ENCODE measurements at places on chromosomes 11 and 22.

- no peak for DNase-seq
Observed at GRCh38 chr11:119126675-119127268, 5.4 kb downstream of the HINFP start.

- no peak for DNase-seq
Observed at GRCh38 chr11:104529213-104529612, 365.3 kb upstream of the PDGFD start.

GRCh38 chr11:43399983-43400630, 41.4 kb downstream of the TTC17 start:
- no peak for DNase-seq

DNA sequence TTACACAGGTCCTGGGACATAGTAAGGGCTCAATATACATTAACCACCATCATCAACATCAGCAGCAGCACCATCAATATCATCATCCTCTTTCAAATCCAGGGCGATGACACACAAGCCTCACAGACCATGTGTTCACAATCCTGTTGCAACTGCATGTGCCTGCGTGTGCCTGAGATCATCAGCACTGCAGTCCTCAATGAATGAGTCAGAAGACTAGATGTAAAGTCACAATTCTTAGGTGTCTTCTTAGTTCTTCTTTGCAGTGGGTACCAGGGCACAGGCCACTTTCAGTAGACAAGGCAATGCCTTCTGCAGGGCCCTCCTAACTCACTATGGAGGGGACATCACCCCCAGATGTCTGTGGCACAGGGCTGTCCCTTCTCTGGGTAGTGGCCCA, 111.1 kb downstream of the MYO18B start:
- DNase-seq: no peak

- no peak for DNase-seq
Observed at GRCh38 chr22:49090853-49091135, 736.9 kb downstream of the BRD1 start.

DNA sequence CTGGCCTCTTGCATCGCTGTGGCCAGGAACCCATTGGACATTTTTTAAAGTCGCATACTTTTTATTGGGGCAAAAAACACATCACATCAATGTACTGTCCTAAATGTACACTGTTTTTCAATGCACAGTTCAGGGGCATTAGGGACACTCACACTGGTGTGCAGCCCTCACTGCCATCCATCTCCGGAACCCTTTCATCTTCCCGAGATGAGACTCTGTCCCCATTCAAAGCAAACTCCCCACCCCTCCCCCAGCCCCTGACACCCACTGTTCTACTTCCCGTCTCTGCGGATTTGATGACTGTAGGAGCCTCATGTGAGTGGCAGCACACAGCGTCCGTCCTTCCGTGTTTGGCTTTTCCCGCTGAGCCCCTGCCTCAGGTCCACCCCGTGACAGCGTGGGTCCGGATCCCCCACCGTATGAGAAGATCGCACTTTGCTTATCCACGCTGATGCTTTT, 41.8 kb upstream of the TH start:
- DNase-seq: no peak

GRCh38 chr22:25148149-25148691, 51.4 kb upstream of the CRYBB3 start:
- no peak for DNase-seq

DNA sequence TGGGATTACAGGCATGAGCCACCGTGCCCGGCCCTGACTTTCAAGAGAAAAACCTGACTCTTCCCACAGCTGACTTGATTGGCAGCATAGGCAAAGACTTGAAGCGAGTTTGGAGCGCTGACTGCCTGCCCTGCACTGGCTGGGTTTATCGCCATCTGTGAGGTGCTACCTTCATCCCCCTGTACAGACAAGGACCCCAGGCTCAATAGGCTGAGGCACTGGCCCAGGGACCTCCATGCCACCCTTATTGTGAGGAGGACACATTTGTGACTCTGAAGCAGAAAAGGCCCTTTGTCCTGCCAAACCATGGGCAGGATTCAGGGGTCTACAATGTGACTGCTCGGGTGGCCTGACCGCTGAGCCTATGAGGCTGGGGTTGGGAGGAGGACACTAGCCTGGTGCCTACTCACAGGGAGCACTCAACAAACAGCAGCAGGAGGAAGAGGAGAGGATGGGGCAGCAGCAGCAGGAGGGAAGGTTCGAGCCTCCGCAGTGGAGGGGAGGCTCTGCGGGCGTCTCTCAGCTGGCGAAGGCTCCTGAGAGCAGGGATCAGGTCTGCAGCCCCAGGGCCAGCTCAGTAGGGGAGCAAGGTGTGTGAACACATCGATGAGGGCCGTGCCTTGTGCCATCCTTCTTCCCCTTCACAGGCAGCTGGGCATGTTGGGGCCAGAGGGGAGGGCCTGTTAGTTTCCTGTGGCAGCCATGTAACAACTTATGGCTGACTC, 72.9 kb upstream of the WNT7B start:
- DNase-seq: no peak

DNA sequence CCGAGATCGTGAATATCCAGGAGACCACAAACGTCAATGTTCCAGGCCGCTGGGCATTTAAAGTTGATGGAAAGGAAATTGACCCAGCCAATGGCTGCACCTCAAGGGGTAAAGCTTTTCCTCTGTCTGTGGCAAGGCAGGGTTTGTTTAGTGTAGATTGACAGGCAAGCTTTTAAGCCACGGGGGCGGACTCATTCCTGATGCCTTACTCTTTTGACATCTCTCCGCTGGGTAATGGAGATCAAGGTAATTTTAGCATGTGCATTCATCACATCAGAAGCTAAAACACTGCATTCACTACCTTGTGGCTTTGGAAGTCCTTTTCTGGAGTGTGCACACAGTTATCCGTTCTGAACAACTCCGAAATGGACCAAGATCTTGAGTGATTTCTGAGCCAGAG, 12.6 kb downstream of the TECTA start:
- no peak for DNase-seq

GRCh38 chr11:66235141-66235540, 33.3 kb upstream of the RAB1B start:
- DNase-seq: no peak

DNA sequence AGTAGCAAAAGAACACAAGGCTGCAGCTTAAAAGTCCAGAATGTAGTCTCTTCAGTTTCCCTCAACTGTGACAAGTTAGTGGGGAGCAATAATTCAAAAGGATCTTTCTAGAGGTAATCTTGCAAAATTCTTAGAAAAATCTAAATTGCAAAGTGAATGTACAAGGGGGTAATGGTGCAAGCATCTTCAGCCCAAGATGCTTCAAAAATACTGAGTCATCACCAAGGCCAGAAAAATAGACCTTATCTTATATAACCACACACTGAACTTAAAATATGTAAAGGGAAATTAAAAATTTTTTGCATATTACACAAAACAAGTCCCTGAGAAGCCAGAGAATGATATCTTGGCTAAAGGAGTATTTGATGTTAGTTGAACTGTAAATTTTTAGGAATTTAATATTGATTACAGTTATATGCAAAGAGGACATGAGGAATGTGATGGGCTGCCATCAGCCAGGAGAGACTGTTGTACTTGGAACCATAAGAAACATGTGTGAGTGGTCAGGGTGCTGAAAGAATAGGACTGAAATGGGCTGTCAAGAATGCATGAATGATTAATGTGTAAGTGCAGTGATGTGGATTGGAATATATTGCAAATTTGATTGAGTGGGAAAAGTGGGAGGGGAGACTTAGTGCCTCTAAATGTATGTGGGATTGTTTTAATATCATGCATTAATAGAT, 85.7 kb upstream of the LIN7C start:
- no peak for DNase-seq

DNA sequence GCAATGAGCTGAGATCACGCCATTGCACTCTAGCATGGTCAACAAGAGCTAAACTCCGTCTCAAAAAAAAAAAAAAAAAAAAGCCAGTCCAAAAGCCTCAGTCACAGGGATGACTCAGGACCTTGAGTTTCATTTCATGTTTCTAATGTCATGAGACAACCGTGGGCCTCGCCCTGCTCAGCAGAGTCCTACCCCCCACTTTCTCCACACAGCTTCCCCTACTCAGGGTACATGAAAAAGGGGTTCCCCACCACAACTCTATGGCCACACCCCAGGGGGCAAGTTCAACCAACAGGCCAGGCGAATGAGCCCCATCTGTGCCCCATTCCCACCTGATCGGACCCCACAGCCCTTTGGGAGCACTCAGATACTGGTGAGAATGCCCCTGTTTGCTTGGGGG, 24.3 kb upstream of the ADA2 start:
- DNase-seq: no peak

DNA sequence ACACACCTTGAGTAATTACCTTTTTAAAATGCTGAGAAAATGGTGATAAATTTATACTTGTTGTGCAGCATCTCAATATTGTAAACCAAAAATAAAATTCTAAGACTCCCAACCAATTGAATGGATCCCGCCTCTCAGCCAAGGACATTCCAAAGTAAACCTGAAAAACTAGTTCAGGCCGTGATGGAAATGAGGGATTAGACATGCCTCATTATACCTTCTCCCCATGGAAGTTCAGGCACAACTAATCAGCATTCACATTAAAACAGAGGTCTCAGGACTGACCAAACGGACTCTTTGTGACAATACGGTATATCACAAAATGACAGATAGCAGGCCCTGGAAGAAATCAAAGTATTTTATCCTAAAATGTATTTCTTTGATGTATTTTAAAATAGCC, 907.4 kb upstream of the RAG2 start:
- no peak for DNase-seq

DNA sequence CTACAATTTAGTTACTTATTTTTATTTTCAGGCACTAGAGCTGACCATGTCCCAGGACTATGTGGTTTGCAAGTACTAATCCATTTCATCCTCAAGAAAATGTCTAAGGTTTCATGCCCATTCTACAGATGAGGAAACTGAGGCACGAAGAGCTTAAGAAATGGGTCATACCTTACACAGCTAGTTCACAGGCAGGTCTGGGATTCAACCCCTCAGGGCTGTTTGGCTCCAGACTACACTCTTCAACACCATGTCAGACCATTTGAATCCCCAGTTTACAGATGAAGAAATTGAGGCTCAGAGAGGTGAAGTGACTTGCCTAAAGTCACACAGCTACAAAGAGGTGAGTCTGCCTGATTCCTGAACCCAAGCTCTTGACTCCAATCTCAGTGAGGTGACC, 144.1 kb downstream of the MIAT start:
- no peak for DNase-seq

DNA sequence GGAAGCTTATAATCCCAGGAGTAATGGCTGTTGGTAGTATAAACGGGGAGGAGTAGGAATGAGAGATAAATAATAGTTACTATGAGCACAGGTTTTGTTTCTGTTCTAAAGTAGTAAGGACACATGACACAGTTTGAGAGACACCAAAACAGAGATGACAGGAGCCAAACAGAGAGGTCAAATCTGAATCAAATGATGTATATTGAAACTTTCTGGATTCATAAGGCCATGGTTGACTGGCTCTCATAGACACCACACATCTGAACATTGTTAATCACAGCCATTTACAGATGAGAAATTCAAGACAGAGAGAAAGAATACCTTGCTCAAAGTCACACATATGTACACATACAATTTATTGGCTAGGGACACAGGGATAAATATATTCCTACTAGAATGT, 63.4 kb upstream of the UCP3 start:
- DNase-seq: no peak

DNA sequence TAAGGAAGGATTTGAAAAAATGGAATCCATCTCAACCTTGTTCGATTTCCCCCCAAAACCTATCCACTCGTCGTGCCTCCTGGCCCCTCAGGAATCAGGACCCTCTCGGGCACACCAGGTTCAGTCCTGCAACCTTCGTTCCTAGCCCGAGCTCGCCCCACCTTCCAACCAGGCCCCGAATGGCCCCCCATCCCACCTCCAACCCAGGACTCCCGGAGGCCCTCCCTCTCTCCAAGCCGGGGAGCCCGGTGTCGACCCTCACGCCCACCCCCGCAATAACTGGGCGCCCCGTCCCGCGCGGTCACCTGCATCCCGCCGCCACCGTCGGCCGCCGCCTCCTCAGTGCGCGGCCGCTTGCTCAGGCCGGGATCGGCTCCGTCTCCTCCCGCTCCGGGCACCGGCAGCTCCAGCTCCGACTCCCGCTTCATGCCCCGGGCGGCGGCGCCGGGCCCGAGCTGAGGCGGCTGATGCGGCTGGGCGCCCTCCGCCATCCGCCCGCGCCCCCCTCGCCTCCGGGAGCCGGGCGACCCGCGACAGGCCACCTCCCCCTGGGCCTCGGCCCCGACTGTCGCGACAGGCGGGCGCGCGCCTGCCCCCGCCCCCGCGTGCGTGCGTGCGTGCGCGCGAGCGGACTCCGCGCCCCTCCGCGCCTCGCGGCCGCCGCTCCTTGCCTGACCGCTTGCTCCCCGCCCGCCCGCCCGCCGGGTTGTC, 534 bp downstream of the RBFOX2 start:
- DNase-seq: no peak

- DNase-seq: peak; percentile 27
Observed at GRCh38 chr11:69854713-69855112, 35.5 kb upstream of the FGF3 start.

DNA sequence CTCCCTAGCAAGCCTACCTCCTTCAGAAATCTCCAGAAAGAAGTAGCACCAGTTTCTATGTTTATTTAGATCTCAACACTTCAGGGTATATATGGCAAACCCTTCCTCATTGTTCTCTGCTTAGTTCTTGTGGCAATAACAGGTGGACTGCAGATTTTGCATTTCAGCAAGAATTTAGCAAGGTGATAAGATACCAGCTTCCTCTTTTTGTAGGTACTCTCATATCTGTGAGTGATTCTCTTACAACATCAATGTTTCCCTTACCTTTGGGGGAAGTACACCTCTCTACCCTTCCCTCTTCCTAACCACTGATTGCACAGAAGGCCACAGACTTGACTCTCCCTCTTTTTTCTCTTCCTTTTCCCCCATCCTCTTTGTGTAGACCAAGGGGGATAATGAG, 230.9 kb upstream of the SESN3 start:
- no peak for DNase-seq

DNA sequence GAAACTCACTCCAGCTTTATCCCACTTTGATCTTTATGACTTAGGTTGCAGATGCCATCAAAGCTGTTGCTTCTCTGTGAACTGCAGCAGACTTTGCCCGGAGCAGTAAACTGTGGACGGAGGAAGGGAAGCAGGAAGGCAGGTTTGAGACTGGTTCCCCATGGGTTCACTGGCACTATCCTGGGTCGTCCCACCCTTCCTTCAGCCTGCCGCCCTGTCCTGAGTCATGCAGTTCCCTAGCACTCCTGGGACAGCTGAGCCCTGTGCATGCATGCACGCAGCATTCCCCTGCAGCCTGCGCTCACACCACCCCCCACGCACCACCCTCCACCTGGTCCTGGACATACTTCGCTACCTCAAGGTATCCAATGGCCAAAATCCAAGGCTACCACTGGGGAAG, 23.5 kb upstream of the P2RY2 start:
- no peak for DNase-seq

DNA sequence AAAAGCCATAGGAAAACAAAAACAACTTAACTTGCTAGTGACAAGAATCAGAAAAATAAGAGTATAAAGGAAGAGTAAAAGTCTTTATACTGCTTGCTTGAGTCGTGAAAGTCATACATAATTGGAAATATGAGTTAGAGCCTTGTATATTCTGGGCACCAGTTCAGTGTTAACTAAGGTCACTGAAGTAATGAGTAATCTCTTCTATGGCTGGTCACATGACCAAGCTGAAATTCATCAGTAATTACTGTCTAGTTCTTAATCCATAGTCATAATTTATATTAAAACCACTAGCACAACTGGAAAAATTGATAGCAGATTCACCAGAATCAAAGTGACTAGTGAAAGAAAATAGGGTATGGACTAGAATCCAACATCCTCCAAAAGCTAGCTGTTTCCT, 84.4 kb upstream of the SLC5A12 start:
- no peak for DNase-seq

GRCh38 chr11:35785287-35786167, 123.0 kb downstream of the TRIM44 start:
- no peak for DNase-seq

- no peak for DNase-seq
Observed at GRCh38 chr11:67538823-67539505, 15.7 kb upstream of the CABP2 start.
